GM23248 (cell line): ENCODE measurements at places on chromosomes 11 and 22. TPM values are rescaled to one million over a fixed set of nuclear protein-coding genes. Genes with fewer than 3 reads are reported as not detected.

Gene HBE1
- total RNA-seq, result not detected in 2 replicates

Gene PAX6
- not detected in 2 replicates for total RNA-seq

Gene NECTIN1
- total RNA-seq, result 0.76 and 5.2 TPM in 2 replicates

- peak; percentile 88 for DNase-seq
These were observed 51.4 kb upstream of the ACAT1 start for GRCh38 chr11:108069947-108070346.

DNA sequence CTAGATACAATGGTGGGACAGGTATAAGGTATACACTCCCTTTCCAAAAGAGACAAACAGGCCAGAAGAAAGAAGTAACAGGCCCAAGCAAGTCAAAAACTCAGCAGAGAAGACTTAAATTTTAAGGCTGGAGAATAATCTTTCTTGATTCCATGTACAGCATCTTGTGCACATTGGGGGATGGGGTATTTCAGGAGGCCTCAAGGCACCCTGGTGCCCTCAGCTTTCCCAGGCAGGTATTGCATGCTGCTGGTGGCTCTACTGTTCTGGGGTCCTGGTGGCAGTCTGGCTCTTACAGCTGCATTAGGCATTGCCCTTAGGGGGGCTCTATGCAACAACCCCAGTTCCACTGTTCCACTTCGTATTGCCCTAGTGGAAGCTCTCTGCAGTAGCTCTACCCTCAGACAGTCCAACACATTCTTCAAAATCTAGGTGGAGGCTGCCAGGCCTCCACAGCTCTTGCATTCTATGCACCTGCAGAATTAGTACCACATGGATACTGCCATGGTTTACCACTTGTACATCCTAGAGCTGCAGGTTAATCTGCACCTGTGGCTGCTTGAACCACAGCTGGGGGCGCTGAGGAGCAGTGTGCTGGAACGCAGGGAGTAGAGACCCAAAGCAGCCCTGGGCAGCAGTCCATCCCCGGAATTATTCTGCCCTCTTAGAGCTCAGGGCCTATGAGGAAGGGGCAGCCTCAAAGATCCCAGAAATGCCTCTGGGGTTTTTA is 4.2 kb upstream of the CTSC start:
- DNase-seq, result no peak

- no peak for DNase-seq
These were observed 21.8 kb downstream of the PRR5 start for GRCh38 chr22:44723801-44724200.

- DNase-seq, result no peak
These were observed 43.2 kb downstream of the ST3GAL4 start for GRCh38 chr11:126398721-126399120.

DNA sequence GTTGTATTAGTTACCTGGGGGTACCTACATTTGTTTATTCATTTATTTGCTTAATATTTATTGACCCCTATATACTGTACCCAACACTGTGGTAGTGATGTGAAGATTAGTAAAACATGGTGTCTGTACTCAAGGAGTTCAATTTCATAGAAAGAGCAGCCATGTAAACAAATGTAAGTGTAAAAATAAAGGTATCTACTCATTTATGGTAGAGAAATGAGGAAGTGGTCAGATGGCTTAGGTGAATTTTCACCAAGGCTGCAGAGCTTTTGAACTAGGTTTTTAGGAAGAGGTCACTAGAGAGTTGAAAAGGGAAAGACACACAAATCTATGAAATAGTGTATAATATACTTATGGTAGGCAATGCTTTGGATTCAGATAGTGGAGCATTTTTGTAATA is 11.1 kb downstream of the CTR9 start:
- no peak for DNase-seq

GRCh38 chr11:128463371-128463829 is 124.0 kb downstream of the ETS1 start:
- peak; percentile 83 for DNase-seq
